ENCODE measurements at places on chromosomes 16 and 17.

DNA sequence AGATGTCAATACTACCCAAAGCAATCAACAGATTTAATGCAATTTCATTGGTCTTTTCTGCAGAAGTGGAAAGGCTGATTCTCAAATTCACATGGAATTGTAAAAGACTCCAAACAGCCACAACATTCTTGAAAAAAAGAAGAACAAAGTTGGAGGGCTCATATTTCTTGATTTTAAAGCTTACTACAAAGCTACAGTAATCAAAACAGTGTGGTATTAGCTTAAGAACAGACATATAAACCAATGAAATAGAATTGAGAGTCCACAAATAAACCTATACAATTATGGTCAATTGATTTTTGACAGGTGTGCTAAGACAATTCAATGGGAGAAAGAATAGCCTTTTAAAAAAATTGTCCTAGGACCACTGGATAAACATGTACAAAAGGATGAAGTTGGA lies 14.4 kb upstream of the ABCC1 start:
- no peak for DNase-seq

GRCh38 chr16:30076276-30076791 lies 540 bp downstream of the PPP4C start:
- no peak for DNase-seq

- no peak for DNase-seq
Observed at GRCh38 chr17:65529040-65529633, 32.3 kb downstream of the AXIN2 start.

DNA sequence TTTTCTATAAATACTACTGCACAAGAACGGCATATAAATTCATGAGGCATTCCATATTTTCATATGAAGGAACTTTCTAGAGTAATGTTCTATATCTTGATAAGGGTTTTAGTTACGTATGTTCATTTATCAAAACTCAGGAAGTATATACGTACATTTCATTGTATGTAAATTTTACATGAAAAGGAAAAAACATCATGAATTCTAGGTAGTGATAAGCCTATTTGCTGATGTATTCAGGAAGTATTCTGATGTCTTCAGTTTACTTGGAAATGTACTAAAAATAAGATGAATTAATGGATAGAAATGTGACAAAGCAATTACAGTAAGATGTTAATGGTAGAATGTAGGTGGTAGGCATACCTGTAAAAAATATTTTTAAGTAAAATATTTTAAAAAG lies 4.7 kb downstream of the DGKE start:
- no peak for DNase-seq

DNA sequence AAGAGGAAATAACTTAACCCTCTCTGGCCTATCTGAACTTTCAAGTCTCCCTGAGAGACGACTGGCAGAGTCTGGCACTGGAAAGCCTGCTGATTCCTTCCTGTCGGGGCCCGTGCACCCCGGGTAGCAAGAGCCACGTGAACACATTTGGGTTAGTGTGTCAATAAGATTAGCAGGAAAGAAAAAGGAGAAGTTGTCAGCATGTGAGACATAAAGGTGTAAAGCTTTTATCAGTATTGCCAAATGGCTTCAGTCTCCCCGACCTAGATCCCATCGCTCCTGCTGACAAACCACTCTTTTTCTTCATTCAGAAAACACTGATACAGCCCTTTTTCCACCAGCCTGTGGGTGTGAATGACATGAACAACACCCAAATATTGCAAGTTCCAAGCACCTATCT lies 74.4 kb downstream of the CCT6B start:
- DNase-seq = no peak

DNA sequence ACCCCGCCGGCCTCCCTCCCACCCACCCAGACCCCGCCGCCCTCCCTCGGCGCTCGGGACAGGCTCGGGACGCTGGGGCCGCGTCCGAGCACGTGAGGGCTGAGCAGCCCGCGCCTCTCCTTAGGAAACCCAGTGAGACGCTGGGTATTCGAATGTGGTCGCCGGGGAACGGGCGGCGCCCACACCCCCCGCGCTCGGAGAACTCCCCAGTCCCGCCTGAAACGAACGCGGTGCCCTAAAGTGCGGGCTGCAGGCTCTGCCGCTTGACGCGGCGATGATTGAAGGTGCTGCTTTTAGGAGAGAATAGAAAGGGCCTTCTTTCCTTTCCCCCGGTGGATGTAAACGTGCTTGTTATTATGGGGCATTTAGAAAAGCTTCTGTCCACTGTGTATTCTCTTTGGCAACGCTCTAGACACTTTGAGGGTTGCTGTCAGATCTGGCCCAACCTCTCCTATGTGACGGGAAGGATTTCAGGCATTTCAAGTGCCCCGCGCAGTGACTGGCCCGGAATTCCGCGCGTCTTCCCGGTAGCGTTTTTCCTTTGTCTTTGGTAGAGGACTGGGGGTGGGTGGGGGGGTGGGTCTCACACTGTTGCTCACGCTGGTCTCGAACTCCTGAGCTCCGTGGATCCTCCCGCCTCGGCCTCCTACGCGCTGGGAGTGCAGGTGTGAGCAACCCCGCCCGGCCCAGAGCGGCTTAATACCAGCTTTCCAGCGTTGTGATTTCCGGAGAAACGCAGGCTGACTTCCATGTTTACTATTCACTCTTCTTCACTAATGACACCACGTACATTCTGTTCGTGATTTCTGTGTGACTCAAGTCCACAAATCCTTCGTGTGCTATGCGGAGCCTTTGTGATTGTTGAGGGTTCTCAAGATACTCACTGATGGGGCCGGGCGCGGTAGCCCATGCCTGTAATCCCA lies 21.8 kb upstream of the FOXK2 start:
- DNase-seq = peak; percentile 55

DNA sequence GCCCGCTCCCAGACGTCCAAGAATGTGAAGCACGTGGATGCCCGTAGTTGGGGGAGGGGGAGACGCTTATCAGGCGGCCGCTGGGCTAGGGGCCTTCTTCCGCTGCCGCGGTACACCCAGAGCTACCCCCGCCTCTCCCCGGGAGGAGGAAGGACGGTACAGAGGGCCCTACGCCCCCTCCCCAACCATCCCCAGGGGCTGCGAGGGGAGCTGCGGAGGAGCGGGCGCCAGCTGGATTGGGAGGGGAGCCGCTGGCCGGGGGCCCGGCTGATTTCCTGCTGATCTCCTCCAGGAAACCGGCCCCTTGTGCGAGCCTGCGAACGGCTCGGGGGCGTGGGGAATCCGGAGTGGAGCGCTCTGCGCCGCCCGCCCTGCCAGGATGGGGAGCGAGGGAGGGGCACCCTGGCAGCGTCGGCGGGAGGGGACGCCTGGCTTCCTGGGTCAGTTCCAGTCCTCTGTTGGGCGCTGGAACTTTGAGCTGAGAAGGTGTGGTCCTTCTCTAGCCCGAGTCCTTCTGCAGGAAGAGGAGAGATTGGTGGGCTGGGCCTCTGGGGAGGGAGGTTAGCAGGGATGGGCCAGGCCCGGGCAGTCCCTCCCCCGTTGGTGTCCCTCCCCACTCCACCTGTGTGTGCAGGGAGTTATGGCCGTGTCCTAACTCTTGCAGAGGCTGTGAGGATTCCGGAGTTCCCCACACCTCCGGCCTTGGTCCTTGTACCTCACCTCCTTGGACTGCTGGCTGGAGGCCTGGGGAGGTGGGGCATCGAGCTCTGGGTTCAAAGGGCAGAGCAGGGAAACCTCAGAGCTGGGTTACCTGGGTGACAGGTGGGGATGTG lies 19.2 kb downstream of the GJD3 start:
- DNase-seq = no peak

DNA sequence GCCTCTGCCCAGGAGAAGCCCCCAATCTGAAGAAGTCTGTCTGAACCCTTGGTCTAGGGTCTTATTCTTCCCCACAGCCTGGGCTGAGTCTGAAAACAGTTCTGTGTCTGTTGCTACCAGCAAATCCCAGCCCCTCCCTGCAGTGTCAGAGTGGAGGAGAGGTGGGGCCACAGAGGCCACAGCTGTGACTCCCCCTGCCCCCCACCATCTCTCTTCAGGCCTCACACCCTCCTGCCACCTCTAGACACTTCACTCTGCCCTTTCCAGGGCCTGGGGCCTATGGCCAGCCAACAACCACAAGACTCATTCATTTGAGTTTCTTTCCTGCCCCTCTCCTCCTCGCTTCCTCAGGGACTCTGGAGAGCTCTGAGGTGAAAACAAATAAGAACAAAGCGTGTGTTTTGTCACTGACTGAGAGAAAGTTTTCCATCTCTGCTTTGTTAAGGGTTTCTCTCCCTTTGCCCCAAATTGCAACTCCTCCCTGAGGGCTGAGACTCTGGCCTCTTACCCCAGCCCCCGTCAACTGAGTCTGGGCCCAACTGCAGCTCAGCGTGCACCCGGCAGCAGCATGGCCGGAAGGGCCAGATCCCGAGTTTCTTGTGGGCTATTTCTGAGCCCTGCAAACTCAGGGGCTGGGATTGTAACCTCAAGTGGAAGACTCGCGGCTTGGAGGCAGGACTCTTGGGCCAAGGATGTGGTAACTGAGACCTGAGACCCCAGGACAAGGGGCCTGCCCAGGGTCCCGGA lies 13.2 kb downstream of the C17orf50 start:
- DNase-seq = no peak

GRCh38 chr17:42759982-42760651 lies 910 bp upstream of the RAMP2 start:
- DNase-seq = no peak

GRCh38 chr17:51507444-51507843 lies 247.1 kb downstream of the UTP18 start:
- no peak for DNase-seq

GRCh38 chr17:10051112-10051511 lies 146.0 kb upstream of the RCVRN start:
- DNase-seq = no peak

DNA sequence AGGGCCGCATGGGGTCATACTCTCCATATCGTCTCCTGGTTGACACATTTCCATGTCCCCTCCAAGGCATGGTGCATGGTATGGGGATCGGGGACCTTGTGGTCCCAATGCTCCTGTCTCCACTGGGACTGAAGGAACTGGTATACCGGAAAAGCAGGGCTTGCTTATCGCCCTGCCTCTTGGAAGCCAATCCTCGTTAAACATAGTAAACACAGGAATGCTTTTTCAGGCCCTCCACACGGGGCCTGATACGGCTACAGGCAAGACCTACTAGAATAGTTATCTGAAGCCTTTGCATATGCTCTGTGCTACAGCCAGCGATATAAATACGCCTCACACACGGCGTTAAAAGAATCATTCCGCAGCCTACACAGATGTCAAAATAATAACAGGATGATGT lies 159.5 kb downstream of the SHISA9 start:
- DNase-seq = no peak

DNA sequence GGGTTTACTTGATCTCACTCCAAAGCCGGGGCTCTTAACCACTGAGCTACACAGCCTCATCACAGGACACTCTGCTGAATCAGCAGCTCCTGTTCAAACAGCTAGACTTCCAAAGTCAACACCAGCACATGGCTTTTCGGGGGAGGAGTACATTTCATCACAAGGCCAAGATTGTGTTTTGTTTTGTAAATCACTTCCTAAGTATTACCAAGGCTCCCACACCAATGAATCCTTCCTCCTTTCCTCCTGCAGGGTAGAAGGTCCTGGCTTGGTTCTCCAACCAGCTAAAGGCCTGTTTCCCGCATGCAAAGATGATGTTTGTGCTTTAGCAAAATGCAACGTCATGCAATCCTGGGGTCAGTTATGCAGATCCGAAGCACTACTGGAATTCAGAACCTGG lies 152.5 kb downstream of the XYLT1 start:
- DNase-seq = no peak

DNA sequence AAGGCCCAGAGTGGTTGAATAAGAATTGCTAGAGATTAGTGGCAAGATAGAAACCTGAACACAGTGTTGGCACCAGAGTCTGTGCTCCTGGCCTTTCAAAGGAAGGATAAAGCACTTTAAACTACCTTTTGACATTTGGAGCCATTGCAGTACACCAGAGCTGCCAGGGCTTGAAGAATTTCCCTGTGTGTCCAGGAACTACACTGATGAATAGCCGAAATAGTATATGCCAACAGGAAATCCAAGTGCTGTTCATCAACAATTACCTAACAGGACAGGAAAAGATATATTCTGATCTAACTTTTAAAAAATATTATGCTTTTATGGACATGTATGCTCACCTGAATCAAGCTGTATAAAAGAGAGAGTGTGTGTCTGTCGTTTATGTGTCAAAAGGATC lies 5.1 kb downstream of the HEATR6 start:
- no peak for DNase-seq

- DNase-seq = no peak
Observed at GRCh38 chr16:840561-841454, 40.3 kb upstream of the GNG13 start.

GRCh38 chr17:81940538-81941483 lies 3.7 kb upstream of the PYCR1 start:
- DNase-seq = no peak

DNA sequence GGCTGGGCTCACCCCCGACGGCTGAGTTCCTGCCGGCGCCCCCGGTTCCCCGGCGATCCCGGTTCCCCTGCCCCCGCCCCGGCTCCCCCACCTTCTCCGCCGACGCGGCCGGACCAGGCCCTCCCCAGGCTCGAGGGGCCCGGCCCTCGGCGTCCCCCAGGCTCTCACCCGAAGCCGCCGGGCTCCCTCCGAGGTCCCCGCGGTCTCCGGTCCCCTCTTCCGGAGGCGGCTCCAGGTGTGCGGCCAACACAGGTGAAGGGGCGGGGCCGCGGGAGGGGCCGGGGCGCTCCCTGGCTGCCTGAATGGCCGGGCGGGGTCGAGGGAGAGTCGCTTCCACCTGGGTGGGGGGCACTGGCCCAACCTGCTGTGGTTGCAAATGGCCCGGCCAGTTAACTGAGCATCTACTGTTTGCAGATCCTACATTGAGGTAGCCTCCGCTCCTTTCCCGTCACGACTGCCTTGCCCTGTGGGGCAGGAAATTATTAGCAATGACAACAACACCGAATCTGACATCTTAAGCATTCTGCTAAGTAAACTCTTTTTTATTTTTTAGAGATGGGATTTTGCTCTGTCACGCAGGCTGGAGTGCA lies at the start of gene BICDL2:
BICDL2 (minus strand) TSS at position 219 of the 590 bp plus-strand sequence. CDS start 1,448 bp downstream, outside the sequence.
- DNase-seq = no peak

GRCh38 chr16:89574681-89575246 lies 794 bp upstream of the CPNE7 start:
- no peak for DNase-seq

DNA sequence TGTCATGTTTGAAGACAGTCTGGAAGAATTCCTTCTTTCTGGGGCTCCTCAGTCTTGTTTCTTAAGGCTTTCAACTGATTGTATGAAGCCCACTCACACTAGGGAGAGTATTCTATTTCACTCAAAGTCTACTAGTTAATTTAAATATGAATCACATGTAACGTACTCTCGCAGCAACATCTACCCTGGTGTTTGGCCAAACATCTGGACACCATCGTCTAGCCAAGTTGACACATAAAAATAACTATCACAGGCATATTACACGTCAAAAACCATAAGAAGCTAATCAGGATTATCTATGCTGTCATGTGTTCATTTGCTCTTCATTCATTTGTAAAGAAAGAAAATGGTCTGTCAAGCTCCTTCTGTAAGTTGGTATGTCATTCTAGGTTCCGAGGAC lies 787.4 kb downstream of the KCNJ2 start:
- no peak for DNase-seq

- no peak for DNase-seq
Observed at GRCh38 chr17:77832180-77832560, 126.3 kb upstream of the TNRC6C start.

- DNase-seq = no peak
Observed at GRCh38 chr17:18961634-18962493, 9.9 kb downstream of the SLC5A10 start.

Data from substantia nigra (tissue), 51 donors.